ENCODE measurements at places on chromosomes 16 and 17.

GRCh38 chr16:1335996-1336395 is 2.6 kb downstream of the BAIAP3 start:
- DNase-seq = no peak

- no peak for DNase-seq
Observed at GRCh38 chr16:82081264-82081663, 46.2 kb downstream of the HSD17B2 start.

GRCh38 chr17:74569020-74570003 is 2.0 kb upstream of the CD300H start:
- DNase-seq = no peak

- DNase-seq = no peak
Observed at GRCh38 chr17:31824766-31825360, 34.2 kb downstream of the COPRS start.

DNA sequence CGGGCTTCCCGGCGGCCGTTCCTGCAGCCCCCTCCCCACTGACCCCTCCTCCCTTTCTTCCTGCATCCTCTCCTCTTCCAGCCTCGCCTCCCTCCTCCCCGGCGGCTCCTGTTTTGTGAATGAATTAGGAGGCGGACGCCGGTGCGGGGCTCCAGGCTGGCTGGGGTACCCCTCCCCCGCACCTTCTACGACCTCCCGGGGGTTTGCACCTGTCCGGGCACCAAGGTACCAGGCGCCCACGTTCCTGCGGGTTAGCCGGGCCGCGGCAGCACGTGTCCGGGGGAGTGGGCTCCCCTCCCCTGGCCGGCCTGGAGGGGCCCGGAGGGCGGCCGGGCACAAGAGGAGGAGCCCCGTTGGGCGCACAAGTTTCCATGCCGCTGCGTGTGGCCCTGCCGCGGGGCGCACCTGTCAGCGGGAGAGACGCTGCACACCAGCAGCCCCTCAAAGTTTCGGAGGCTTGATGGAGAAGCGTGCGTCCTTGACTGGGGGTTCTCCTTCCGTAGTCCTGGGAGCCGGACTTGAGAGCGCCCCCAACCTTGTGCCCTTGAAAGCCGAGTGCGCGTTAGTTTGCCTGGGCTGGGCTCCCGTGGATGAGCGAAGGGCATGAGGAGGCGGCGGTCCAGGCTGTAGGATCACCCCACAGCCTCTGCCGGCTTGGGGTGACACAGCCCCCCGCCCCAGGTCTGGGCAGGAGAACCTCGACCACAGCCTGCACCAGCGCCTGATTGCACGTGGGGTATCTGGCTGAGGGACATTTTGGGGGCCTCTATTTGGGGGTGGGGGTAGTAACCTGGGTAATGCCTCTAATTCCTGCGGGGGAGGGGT is 1.2 kb downstream of the HAS3 start:
- DNase-seq = no peak

DNA sequence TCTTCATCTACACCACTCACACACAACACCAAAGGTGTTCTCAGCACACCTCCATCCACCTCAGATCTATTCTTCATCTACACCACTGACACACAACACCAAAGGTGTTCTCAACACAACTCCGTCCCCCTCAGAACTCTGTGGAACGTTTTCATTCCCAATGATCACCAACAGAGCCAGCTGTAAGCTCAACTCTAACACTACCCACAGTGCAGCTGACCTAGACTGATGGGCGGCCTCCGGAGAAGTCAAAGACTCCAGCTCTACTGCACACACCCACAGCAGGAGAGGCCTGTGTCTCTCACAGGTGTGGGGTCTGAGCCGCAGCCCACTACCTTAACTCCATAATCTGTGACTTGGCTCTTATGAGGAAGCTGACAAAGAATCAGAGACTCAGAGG is 50.7 kb downstream of the ANKRD11 start:
- no peak for DNase-seq

GRCh38 chr16:79093554-79093967 is 507.0 kb downstream of the MAF start:
- no peak for DNase-seq

GRCh38 chr16:57562669-57563486 is 20.4 kb downstream of the ADGRG5 start:
- no peak for DNase-seq

DNA sequence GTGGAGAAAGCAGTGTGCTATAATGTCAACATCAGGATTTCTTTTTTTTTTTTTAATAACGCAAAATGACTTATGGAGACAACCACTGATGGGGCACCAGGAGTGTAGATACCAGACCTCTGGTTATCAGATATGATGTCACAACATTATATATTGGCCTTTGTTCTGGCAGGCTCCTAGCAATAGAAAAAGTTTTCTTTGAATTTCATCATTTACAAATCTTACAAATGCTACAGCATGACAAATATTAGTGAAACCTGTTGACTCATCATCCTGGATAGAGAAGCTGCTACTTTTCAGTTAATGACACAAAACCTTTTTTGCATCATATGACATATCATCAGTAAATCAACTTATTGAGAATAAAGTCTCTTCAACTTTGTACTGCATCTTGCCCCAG is 6.1 kb downstream of the THUMPD1 start:
- no peak for DNase-seq

DNA sequence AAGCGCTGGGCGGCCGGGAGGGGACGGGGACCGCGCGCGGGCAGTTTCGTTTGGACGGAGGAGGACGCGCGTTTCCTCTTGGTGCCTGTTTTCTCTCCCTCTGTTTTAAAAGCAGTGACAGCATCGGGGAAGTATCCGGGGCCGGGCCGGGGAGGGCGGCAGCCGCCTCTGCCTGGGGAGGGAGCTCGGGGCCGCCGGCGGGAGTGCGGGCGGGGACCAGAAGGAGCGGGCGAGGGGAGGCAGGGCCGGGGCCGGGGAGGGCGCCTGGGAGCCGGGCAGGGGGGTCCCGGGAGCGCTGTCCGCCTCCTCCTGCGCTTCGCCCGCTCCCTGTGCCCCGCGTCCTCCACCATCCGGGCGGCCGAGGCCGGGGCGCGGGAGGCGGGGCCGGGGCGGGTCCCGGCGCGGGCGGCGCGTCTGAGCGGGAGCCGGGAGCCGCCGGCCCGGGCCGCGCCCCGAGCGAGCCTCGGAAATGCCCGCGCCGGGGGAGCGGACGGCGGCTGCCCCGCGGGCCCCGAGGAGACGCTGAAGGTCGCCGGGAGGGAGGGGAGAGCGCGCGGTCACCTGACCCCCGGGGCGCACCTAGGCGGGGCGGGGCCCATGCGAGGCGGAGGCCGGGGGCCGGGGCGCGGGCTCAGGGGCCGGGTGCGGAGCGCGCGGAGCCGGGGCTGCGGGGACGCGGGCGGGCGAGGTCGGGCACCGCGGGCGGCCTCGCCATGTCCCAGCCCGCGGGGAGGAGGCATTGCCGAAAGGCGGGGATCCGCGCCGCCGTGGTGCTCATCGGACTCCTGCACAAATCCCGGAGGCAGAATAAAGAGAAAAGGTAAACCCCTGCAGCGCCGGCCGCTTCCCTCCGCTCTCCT is 57.3 kb downstream of the RAP1GAP2 start:
- DNase-seq = no peak

All from stimulated activated CD8-positive, alpha-beta memory T cell treated with anti-CD3 and anti-CD28 coated beads, Interleukin-4, amount 100 ng/mL, for 1 hour (primary cell).